EL (cell line): ENCODE measurements at places on chromosomes 11 and 22.

DNA sequence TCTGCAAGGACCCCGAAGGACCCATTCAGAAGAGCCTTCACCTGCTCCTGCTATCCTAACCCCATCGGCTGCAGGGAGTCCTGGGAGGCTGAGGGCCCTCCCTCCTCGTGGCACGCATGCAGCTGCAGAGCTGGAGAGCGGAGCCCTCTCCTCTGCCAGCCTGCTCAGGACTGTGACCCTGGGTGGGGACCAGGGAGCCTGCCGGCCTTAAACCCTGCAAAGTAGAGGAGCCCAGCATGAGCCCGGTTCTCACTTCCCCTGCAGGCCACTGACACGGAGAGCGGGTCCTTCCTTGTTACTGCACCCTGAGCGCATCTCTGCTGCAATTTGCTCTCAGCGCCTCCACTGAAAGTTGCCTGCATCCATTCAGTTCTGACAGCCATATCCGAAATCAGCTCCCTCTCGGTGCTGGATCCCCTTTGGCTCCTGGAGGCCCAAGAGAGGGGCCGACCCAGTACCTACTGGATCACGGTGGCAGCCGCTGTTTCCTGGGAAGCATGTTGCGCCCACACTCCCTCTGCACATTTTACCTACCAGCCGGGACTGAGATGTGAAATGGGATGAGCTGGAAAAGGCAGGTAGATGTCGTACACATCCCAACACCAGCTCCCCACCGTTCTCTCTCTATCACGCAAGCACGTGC lies 312.1 kb downstream of the NTM start:
- DNase-seq, result no peak

GRCh38 chr11:36383195-36383594 lies 87.1 kb downstream of the PRR5L start:
- no peak for DNase-seq

DNA sequence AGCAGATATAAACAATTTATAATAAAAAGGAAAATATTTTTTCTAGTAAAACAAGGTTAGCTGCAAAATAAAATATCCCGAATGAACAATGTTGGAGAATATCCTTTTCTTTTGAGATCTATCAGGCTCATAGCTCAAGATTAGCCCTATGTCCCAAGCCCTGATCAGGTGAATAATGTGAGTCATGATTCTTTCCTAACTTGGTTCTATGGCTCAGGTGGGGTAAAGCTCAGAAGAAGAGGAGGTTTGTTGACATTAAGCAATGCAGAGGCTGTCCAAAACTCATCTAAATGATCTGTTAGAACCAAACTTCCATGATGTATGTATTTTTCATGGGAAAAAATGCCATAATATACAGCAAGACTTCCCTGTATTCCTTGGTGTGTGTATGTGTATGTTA lies 86.1 kb downstream of the TRIM44 start:
- no peak for DNase-seq

GRCh38 chr11:111539426-111540113 lies 950 bp upstream of the LAYN start:
- DNase-seq, result no peak

GRCh38 chr22:44455963-44456358 lies 42.1 kb downstream of the RTL6 start:
- DNase-seq, result no peak

DNA sequence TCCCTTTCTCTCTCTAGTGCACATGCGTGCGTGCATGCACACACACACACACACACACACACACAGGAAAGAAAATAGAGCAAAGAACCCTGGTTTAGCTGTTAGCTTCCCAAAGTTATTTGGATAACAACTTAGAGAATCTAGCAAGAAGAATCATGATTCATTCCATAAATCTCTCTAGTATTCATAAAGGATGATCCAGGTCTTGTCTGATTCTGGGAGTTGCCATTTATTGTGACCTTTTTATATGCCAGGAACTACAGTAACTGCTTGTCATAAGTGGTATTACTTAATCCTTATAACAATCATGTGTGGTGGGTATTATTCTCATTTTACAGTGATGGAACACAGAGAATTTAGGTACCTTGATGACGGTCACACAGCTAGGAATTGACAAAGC lies 141.5 kb upstream of the MTMR2 start:
- DNase-seq, result peak; percentile 46

DNA sequence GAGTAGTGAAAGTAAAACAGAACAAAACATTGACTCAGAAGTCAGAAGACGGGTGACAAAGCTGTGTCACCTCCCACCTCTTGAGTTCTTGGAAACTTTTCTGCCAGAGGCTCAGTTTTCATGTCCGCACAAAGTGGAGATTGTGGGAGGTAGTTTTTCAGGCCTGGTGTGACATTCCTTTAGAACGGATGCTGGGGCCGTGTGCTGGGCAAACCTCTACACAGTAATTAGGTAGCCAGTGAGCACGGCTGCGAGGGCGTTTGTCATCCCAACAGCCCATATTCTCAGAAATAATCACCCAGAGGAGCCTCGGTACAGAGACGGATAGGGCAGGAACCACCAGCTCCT lies 1054.4 kb downstream of the TBC1D22A start:
- DNase-seq, result no peak

GRCh38 chr11:35549787-35550186 lies 24.4 kb upstream of the PAMR1 start:
- peak; percentile 97 for DNase-seq
